ENCODE measurements at places on chromosomes 2 and 18.

DNA sequence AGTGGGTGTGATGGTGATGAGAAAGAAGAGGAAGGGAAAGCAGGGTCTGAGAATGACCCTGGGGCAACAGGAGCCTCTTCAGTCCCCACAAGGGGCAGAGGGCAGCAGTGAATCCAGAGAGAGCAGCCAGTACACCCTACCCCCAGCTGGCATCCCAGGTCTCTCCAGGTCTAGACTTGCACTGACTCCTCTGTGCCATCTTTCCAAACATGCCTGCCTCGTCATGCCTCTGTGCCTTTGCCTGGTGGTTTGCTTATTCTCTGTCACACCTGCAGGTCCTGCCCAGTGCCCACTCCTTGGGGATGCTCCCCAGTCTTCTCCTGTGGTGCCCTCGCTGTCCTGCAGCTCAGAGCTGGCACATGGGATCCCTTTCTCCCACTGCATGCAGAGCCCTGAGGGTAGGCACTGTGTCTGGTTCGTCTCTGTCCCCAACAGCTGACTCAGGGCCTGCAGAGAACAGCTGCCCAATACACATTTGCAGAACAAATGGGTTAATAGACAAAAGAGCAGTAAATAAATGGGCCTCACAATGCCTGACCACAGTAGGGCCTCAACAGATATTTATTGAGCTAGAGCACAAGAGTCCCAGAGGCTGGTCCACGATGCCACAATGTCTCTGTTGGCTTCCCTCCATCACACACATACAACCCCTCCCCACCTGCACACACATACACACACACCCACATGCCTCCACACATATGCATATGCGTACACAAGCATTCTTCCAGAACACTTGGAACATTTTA lies 89.8 kb downstream of the HS1BP3 start:
- DNase-seq = no peak

- no peak for DNase-seq
Observed at GRCh38 chr2:109438773-109439389, 174.9 kb downstream of the SEPTIN10 start.

- no peak for DNase-seq
Observed at GRCh38 chr2:143622106-143622505, 492.9 kb downstream of the ARHGAP15 start.

- DNase-seq = no peak
Observed at GRCh38 chr2:165435611-165436010, 33.9 kb upstream of the CSRNP3 start.

GRCh38 chr2:143730953-143731260 lies 601.7 kb downstream of the ARHGAP15 start:
- no peak for DNase-seq

GRCh38 chr2:218880102-218880858 lies at the start of gene WNT10A:
Gene WNT10A, plus strand, starts transcription at chr2:218880852. Its CDS starts 144 bp downstream, at chr2:218880996.
- DNase-seq = no peak

All from SHP77 treated with DMSO at 0.1 percent for 48 hours (cell line).